ENCODE measurements at places on chromosomes 4 and X.
A peak's percentile ranks its signal among the peaks of the same experiment; 100 is the strongest.

DNA sequence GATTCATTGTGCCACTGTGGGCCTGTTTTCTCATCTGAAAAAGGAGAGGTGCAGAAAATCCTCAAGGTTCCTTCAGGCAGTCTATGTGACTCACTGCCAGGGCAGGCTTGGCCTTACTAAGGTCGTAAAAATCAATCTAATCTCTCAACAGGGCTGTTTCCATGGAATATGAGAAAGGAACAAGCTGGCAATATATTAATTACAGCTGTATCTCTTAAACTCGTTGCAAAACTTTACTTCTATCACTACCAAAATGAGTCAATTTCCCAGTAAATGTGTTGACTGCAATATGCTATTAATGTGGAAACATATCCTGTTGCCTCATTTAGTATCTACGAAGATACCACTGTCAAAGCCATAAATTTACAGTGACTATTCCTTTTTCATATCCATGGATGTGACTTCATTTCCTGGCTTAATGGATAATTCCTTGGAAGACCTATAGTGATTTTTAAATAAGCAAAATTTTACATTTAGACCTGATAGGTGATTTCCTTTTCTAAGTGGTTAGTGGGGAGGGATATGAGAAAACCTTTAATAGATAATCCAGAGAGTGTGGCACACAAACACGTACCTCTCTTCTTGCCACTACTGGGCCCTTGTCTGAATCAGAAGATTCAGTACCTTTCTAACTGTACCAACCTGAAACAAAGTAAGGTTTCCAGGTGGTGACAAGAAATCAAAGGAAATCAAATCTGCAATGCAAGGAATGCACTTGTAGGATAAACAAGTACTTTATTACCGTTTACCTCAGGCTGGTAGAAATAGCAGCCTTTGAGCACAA is 127.4 kb upstream of the FTHL17 start:
- DNase-seq, result no peak

GRCh38 chr4:125519371-125520146 is 204.8 kb downstream of the FAT4 start:
- DNase-seq, result no peak

GRCh38 chrX:112840382-112841113 is at the start of gene AMOT:
TSS of gene AMOT (minus strand) at chrX:112840831. CDS start at chrX:112823126, 17,705 bp downstream.
- peak; percentile 90 for DNase-seq

DNA sequence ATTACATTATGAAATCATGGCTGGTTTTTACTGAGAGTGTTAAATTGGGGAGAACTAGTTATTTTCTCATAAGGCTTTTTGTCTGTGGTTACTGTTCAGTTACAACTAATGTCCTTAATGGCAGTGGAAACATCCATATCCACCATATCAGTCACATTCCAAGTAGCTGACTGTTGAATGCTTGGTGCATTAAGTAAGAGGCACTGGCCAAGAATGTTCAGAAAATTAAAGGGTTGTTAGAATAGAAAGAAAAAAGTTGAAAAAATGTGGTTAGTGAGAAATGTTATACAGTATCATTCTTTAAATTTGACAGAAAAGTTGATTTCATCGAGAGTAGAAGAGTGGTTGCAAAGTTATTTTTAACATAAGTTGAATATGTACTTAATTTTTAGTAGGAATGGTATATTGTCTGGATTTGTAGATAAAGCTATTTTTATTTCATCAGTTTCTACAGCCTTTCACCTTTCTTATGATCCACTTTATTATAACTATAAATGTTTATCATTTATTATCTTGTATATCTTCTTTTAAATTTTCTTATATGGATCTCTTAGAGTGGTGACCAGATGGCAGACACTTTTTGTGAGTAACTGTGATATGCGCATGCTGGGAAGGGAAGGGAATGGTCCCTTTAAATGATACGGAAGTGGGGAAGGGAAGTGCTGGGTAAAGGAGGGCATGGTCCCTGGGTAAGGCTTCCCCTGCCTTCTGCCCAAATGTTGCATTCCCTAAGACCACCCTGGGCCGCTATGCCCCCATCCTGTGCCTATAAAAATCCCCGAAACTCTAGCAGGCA is 2407.1 kb downstream of the ARAP2 start:
- no peak for DNase-seq

- DNase-seq, result no peak
Observed at GRCh38 chr4:1661695-1662094, 22.4 kb downstream of the FAM53A start.

DNA sequence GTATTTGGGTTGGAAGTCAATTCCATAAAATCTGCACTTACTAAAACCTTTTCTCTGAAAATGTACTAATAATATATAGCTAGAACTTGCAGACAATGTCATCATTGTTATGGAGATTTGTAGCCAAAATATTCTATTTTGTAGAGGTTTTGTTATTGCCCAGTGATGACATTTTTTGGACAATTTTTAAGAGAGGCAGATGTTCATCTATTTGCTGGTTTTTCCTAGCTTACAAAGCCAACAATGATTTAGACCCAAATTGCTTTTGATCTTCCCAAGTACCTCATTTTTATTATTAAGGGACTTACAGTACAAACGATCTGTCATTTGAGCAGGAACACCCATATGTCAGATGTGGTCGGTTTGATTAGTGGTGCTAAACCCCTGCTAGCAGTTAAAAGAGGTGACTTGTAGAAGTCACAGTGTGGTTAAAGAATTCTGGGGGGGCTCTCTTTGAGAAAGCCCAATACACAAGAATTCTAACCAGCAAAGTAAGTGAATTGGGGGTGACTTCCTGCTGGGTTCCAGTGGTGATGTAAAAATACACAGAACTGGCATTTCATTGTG is 136.2 kb downstream of the KIT start:
- DNase-seq, result no peak

DNA sequence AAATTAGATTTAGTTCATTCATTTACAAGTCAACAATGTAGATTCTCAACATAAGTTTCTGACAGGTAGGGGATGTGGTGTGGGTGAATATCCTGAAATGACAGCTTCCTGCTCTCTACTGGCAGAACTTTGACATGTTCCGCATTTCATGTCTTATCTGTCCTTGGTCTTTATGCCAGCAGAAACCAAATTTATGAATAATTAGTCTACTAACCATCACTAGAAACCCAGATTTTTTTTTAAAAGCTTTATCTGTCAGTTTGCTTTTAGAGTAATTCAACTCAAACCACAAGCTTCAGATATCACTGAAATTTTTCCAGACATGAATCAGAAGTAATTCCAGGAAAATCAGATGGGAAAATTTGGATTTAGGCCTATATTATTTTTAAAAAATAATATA is 17.9 kb downstream of the COQ2 start:
- DNase-seq, result no peak

DNA sequence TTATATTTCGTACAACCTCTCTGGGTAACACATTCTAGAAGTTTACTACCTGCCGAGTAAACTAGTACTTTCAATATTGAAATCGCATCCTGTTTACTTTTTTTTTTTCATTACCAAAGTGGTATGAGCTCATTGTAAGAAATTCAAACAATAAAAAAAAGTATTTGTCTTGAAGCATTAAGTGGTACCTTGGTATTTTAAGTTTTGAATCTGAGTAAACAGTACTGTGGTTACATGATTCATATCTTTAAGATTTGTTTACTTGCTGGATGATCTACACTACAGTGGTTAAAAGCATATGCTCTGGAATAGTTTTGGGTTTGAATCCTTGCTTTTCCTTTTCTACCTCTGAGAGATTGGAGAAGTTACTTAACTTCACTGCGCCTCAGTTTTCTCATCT is 3.8 kb upstream of the MMGT1 start:
- no peak for DNase-seq

- no peak for DNase-seq
Observed at GRCh38 chr4:165383591-165384073, 4.8 kb downstream of the CPE start.

DNA sequence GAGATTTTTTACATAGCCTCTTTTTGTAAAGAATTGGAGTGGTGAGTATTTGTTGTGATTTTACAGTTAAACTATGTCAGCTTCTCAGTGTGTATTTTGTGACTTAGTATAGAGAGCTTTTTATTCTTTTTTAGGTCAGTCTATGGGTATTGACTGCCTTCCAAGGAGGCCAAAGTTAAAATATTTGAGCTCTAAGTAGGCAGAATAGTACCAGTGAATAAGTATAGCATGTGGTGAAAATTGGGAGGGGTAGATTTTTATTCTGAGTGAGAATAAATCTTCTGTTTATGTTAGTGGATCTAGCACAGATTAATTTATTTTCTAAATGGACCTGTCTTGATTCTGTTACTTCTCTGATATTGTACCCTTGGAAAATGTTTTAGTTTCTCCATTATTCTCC is 37.5 kb downstream of the HERC3 start:
- no peak for DNase-seq

GRCh38 chr4:7077371-7077770 is 9.5 kb upstream of the GRPEL1 start:
- no peak for DNase-seq

DNA sequence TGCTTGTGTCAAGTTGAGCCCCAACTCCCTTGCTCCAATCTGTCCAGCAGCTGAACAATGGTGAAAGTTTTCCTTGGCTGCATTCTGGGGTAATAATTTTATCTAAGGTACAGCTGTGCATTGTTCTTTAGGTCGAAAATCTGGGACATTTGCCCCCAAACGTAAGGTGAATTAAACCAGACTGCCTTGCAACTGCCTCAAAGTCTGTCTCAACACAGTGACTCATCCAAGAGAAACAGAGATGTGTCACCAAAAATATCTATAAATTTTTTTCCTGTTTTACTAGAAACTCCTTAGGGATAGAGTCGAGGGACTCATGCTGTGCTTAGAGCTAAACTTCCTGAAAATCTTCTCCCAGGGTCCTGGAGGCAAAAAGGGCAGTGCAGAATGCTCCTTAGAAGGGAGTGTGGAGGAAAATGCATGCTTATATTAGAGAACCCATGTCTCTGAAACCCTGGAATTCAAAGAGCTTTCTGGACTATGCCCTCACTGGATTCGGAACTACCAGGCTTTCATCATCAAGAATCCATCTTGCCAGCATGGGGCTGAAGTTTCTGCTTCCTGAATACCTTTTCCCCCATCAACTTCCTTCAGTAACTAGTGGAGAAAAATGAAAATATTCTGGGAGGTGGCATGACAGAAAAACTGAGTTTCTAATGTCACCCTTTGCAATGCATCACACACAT is 115.7 kb downstream of the PALLD start:
- DNase-seq, result no peak

DNA sequence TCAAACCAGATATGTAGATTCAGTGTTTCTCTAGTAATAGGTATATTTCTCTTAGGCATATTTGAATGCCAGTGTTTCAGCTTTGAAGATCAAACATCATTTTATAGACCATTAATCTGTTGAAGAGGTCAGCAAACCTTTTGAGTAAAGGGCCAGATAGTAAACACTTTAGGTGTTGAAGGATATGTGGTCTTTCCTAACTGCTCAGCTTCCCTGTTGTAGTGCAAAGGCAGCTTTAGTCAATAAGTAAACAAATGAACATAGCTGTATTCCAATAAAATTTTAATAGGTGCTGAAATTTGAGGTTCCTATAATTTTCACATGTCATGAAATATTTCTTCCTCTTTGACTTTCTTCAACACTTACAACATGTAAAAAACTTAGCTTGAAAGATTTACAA is 201.6 kb downstream of the ADGRL3 start:
- DNase-seq, result no peak

- peak; percentile 26 for DNase-seq
Observed at GRCh38 chr4:183747931-183748670, 89.0 kb downstream of the TRAPPC11 start.

DNA sequence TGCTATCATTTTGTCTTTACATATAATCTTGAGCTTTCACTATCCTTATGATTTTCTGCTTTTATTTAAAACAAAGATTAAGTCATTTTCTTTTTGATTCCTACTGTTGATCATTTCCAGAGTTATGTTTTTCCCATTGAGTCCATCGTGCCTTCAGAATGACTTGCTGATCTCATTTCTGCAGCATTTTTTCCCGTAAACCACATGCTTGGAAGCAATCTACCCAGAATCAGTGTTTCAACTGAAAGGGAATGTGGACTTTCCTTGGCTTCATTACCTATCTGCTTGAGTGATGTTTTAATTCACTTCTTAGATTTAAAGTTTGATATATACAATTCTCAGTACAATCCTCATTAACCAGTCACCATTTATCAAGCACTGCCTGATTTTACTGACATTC is 192.4 kb upstream of the FSTL5 start:
- no peak for DNase-seq

DNA sequence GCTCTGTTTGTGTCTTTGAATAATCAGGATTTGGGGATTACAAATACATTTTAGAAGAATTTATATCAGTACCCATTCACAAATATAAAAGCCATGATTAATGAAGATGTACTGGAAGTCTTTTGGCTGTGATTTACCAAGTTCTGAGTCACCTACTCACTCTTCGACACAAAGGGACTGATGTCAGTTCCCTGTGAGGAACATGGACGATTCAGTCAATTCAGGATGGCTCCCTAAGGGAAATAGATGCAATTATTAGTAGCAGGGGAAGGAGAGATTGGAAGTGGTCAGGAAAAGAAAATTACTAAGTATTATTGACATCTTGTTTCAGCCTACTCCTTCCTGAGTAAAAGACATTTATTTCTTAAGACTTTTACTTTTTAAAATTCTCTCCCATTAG is 550.7 kb upstream of the SLIT2 start:
- no peak for DNase-seq

DNA sequence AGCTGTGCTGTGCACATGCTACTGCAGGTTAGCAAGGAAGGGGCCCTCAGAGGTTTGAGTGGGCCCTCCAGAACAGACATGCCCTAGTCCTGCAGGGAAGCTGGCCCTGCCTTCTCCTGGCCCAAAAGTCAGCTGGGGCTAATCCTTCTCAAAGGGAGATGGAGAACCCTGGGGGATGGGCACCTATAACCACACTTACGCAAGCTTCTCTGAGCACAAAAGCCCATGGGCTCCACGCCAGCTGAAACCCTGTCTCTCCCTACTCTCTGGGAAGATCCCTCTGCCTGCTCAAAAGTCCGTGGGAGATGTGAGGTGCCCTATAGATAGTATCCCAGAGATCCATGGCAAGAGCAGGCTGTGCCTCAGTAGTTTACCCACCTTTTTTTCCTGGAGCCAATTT is 58.9 kb upstream of the DKK2 start:
- no peak for DNase-seq

DNA sequence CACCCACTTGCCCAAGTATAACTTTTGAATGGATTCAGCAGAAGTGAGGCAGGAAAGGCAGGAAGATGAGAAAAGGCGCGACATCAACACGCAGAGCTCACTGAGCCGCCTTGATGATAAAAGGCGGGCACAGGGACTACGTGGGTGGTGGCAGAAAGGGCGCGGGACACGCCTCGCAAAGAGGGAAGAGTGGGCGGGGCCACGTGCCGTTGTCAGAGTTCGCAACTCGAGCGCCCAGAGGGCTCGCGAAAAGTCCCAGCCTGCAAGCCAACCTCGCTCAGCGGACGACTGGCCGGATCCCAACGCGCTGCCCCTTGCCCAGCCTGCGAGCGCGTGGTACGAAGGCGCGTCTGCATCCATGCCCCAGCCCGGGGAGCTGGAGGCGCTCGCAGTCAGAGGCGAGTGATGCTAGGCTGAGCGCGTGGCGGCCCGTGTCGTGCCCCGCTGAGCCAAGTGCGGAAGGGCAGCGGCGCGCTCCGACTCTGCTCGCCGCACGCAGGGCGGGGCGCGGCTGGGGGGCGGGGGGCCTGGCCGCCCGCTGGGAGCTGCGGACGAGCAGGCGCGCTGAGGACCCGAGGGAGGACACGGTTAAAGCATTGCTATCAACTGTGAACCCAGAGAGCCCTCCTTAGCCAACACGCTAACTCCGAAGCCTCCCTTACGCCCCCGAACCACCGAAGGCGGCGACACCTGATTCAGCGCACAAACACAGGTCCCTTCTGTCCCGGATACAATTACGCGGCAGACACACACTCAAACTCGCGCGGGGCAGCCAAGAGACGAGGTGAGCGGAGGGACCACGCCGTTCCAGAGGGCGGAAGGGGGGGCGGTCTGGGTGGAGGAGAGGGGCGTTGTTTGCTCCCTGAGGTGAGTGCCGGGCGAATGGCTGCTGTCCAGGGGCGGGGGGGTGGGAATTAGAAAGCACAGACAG is at the start of gene UGT8:
Gene UGT8 (plus strand): TSS at position 617 of the 931 bp plus-strand sequence. CDS start 24,074 bp downstream, outside the sequence.
- DNase-seq, result peak; percentile 47

Measured in BE2C (cell line).